Stimulated activated CD8-positive, alpha-beta memory T cell treated with anti-CD3 and anti-CD28 coated beads, Interleukin-4, amount 100 ng/mL, for 1 hour (primary cell): ENCODE measurements at places on chromosomes 7 and 10.
A peak's percentile ranks its signal among the peaks of the same experiment; 100 is the strongest.

- DNase-seq = no peak
Measured at GRCh38 chr10:77428691-77429395, 208.8 kb downstream of the KCNMA1 start.

DNA sequence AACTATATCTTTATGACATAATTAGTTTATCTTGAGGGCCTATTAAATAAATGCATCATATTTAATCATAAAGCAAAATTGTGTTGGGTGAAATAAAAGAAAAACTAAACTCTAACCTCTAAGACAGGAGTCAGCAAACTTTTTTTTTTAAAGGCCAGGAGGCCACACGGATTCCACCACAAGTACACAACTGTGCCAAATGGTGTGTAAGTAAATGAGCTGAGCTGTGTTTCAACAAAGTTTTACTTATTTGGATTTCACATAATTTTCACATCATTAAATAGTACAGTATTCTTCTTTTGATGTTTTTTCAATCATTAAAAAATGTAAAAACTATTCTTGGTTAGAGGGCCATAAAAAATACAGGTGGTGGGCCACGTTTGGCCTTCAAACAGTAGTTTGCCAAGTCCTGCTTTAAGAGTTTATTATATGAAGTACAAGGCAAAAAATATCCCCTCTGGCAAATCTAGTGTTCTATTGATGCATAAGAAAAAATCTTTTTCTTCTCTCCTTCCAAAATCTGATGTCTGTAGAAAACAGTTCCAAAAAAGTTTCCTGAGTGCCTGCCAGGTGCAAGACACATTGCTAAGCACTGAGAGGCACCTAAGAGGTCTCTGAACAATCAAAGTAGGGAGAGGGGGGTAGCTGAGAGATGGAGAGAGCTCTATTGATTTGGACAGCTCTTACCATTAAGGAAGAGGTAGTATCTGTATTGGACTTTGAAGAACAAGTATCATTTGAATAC lies 26.5 kb upstream of the SPOCK2 start:
- no peak for DNase-seq

GRCh38 chr10:17657103-17657500 lies 13.2 kb downstream of the STAM start:
- no peak for DNase-seq

GRCh38 chr10:71211053-71211452 lies 1.3 kb upstream of the UNC5B start:
- no peak for DNase-seq

- no peak for DNase-seq
Measured at GRCh38 chr10:119285495-119286267, 78.3 kb downstream of the GRK5 start.

DNA sequence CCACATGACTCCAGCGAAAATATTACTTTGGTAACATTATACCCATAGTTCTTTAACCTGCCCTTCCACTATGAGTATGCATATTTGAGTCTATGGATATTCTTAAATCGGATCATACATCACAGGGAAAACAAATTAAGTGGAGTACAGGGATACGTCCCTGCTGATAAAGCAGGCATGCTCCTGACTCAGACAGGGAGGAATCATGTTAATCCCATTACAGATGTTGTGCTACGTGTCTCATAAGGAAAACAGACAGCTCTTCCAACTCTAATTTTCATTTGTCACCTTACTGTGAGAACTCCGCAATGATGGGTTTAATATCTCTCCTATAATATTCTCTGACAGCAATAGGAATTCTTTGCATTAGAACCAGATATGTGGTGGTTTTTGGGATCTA lies 469.5 kb upstream of the POM121L12 start:
- no peak for DNase-seq

- no peak for DNase-seq
Measured at GRCh38 chr10:91525896-91526712, 106.8 kb downstream of the PPP1R3C start.

DNA sequence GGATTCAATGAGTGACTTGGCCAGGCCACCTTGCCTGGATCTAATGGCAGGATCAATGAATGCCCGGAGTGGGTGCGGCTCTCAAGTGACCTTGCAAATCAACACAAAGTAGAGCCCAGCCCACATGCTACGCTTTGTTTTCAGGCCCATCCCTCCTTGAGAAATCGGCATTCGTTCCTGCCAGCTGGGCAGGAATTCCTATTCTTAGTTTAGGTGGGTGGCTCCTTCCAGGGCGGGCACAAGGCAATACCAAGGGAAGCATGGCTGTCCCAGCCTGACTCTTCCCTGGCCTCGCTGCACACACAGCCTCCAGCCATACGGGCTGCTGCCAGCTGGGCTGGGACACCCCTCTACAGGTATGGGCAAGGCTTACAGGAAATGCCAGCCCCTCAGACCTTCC lies 119.3 kb downstream of the SH3PXD2A start:
- DNase-seq = no peak

DNA sequence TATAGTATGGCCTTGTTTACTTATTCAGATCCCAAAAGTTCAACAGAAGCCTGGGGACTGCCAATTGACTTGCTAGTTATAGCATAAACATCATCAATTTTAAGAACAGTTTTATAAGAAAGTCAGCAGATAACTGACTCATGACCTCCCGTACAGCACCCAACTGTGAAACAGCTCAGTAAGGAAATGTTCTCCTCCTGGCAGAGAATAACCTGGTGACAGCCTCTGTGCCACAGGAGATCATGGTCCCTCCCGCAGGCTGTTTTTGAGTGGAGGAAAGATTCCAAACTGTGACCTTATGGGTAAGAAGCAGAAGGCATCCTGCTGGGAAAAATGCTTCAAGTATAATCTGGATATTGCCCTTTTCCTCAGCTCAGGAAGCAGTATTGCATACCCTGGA lies 182.5 kb downstream of the SEMA3D start:
- no peak for DNase-seq

- DNase-seq = no peak
Measured at GRCh38 chr7:34758111-34758601, 100.1 kb downstream of the NPSR1 start.

DNA sequence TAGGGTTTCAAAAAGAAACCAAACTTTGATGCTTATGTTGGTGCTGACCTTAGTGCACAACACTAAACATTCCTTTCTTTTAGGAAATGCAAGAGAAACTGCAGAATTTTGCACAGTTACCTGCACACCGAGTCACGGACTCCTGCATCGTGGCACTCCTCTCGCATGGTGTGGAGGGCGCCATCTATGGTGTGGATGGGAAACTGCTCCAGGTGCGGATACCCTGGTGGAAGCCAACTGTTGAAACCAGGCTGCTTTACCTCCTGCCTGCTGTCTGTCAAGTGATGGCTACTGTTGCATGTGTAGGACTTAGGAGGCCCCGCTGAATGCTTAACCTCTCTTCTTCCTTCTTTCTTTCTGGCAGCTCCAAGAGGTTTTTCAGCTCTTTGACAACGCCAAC lies 11.7 kb downstream of the CASP2 start:
- DNase-seq = no peak

DNA sequence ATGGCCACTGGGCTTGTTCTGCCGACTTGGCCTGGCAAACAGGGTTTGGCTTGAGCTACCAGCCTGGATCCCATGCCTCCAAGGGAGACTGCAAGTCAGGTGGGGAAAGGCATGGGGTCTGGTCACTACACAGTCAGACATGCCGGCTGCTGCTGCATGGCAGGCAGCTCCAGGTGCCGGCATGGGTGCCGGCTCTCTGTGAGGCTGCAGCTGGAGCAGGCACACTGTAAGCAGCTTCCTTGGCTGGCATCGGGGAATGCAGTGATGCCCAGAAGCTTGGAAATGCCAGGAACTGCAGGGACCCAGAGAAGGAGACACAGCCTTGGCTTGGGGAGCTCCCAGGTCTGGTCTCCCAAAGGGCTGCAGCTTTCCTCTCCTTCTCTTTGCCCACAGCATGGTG lies 305.5 kb upstream of the NRG3 start:
- DNase-seq = no peak

DNA sequence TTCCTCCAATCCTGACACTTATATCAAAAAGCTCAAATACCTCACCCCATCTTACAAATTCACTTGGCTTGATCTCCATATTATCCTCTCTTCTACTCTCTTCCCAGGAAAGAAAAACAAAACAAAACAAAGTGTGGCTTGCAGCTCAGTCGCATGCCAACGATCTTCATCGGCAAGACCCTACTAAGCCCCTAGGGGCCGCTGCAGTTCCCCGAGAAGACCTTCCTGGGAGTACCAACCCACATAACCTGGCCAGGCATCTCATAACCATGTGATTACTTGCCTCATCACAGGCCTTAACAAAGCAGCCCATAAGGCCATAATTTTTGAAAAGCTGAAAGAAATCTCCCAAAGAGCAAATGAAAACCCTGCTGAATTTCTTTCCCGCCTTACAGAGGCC lies 103.7 kb downstream of the ZNF92 start:
- DNase-seq = no peak

- DNase-seq = no peak
Measured at GRCh38 chr7:36605261-36606051, 118.8 kb downstream of the AOAH start.

GRCh38 chr7:26054386-26054785 lies 97.6 kb upstream of the NFE2L3 start:
- no peak for DNase-seq

GRCh38 chr7:80463272-80463920 lies 48.5 kb downstream of the GNAT3 start:
- DNase-seq = no peak

DNA sequence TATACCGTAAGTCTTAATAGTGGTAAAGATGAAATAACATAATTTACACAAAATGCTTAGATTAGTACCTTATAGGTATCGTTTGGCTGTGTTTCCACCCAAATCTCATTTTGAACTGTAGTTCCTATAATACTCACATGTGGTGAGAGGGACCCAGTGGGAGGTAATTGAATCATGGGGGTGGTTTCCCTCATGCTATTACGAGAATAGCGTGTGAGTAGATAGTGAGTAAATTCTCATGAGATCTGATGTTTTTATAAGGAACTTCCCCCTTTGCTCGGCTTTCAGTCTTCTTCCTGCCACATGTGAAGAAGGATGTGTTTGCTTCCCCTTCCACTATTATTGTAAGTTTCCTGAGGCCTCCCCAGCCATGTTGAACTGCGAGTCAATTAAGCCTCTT lies 426.3 kb upstream of the POT1 start:
- no peak for DNase-seq

GRCh38 chr10:97869091-97870042 lies 19.7 kb downstream of the GOLGA7B start:
- DNase-seq = peak; percentile 51

- DNase-seq = no peak
Measured at GRCh38 chr7:77475181-77475580, 59.0 kb upstream of the GSAP start.

- no peak for DNase-seq
Measured at GRCh38 chr10:84360637-84361365, 32.4 kb downstream of the CCSER2 start.

- no peak for DNase-seq
Measured at GRCh38 chr7:128794020-128794419, 2.3 kb downstream of the CCDC136 start.

DNA sequence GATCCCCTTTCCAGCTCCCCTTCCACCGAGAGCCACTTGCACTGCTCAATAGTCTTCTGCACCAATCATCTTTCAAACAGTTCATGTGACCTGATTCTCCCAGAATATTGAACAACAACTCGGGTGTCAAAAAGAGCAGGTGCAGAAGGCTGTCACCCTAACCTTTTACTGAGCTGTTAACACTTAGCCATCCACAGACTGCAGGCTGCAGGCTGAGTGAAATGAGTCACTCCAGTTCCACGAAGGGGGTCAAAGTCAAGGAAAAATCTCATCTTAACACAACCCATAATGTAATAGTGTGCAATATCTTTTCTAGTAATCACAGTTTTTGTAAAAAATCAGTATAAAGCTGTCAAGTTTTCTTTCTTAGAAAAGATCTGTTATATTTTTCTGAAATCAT lies 63.1 kb downstream of the MTPAP start:
- no peak for DNase-seq
